ENCODE measurements at places on chromosomes 2 and 18.
A peak's percentile ranks its signal among the peaks of the same experiment; 100 is the strongest.

- DNase-seq: no peak
Observed at GRCh38 chr2:200662727-200663126, 76.9 kb downstream of the AOX1 start.

GRCh38 chr2:111116843-111117597, 3.7 kb upstream of the BCL2L11 start:
- DNase-seq: peak; percentile 89

GRCh38 chr2:179861416-179862067, at the start of gene ZNF385B:
Gene ZNF385B (minus strand): TSS chr2:179861612.
- DNase-seq: no peak

DNA sequence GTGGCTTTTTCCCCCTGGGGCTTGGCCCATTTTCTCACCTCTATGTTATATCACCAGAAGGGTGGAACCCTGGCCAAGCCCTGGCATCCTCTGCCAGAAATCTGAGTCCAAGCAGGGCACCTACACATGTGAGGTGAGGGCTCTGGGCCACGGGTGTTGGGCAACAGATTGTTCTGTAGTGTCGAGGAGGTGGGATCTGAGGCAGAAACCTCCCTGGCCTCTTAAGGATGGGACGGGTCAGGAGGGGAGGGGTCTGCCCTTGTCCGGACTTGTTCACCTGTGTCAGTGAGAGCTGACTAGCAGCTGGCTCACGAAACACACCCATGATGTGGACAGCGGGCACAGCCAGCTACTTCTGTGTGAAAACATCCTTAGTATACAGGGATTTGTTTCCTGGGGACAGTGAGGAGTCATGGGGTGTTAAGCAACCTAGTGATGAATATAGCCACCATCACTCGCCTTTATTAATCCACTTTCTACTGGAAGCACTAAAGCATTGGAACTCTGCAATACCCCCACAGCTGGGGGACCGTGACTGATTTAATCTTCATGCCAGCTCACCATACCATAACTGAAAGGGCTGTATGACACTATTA, 35.6 kb downstream of the EPAS1 start:
- no peak for DNase-seq

DNA sequence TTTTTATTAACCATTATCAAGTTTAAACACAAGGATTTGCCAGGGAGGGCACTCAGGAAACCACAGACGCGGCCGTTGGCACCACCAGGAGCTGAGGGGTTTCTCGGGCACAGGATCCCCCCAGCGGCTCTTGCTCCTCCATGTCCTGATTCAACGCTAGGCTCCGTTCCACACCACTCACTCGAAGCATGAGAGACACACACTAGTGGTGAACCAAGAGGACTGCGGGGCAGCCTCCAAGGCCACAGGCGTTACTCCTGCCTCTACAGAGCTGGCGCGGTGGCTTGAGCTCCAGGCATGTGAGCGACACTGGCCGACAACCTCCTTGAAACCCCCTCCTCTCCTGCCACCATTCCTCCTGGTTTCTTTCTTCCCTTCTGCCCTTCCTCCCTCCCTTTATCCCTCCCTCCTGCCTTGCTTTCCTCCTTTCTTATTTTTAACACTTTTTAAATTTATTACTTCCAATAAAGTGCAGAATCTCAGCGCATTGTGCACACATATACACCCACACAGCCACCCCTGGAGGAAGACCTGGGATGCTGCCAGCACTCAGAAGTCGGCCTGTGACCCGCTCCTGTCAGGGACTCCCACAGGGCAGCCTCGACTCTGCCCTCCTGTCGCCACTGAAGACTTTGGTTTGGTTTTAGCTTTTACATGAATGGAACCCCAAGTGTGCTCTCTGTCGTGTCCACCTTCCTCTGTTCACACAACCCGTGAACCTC, 21.7 kb downstream of the COX7A2L start:
- peak; percentile 5 for DNase-seq

GRCh38 chr2:99619151-99619550, 129.3 kb upstream of the REV1 start:
- DNase-seq: peak; percentile 50

DNA sequence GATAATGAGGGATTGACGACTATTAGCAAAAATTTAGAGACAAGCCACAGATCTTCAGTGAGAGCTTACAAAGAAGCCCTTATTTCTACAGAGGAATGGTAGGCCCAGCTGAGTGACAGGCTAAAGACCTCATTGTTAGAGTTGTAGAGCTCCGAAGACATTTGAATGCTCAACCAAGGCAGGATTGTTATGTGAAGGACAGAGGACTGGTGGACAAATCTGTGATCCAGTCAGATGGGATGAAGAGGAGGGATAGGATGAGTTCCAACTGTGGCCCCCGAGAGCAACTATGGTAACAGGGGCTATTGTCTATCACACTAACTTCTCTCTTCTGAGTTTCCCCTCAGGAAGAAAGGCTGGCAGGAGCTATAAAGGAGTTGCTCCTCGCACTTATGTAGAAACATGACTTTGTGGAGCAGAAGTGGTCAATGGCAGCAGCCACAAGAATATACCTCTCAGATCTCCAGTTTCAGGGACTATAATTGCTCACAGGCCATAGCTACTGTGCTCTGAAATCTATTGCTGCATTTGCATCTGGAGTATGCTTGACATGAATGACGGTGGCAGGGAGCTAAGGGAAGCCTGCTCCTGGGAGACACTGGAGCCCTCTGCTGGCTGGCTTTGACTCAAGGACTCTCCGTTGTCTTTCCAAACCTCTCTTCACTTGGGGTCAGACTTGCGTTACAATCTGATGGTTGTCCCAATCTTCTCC, 50.3 kb upstream of the GREB1L start:
- DNase-seq: peak; percentile 59

GRCh38 chr18:46609048-46609447, 48.0 kb downstream of the LOXHD1 start:
- DNase-seq: no peak

DNA sequence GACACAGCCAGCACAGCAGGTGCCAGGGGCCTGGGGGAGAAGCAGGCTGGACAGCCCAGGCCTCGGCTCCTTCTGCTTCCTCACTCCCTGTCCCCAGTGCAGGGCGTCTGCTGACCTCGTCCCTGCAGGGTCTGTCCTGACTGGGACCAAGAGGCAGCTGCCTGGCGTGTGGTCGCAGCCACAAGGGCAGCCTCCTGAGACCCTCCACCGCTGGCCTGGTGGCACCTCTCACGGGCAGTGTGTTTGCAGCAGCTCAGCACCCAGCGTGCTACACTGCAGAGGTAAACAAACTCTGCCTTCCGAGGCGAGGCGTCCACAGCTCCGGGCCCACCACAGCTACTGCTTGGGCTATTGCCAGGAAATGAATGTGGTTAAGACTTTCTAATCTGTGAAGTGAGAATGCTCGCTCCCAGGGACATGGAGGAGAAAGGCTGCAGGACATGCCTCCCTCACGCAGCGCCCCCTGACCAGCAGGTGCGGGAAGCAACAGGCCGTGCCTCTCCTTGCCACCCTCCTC, 46.1 kb upstream of the HPCAL1 start:
- no peak for DNase-seq

GRCh38 chr18:41965634-41966255, 10.7 kb downstream of the PIK3C3 start:
- DNase-seq: no peak

DNA sequence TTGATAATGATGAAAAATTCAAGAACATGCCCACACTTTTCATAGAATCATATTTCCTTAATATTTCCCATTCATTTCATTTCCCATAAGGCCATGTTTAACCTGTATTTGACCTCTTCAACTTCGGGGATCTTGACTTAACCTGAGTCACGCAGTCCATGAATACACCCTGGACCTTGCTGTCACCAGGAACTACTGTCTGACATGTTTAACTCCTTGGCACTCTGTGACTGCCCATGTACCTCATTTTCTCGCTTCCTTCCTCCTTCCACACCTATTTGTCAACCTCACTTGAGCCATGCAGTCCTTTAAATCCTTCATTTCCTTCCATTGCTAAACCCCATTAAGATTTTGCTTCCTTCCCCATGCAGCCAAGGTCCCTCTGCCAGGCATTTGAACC, 16.3 kb downstream of the ABCB11 start:
- DNase-seq: no peak

GRCh38 chr2:137168552-137168951, 403.2 kb downstream of the THSD7B start:
- no peak for DNase-seq

DNA sequence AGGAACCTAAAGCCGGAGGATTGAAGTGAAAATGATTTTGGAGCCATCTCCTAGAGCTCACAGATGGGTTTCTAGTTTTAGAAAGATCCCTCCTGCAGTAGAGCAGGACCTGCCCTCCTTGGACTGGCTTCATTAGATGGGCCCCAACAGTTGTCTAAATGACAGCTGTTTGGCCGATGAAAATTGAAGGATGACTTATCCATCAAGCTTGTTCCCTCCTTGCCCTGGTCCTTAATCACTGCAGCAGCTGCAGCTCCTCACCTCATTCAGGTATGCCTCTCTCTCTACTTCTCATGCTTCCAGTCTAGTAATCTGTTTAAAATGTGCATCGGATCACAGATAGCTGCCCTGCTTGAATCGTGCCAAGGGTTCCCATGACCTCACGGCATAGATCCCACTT, 677.6 kb downstream of the BCL11A start:
- no peak for DNase-seq

DNA sequence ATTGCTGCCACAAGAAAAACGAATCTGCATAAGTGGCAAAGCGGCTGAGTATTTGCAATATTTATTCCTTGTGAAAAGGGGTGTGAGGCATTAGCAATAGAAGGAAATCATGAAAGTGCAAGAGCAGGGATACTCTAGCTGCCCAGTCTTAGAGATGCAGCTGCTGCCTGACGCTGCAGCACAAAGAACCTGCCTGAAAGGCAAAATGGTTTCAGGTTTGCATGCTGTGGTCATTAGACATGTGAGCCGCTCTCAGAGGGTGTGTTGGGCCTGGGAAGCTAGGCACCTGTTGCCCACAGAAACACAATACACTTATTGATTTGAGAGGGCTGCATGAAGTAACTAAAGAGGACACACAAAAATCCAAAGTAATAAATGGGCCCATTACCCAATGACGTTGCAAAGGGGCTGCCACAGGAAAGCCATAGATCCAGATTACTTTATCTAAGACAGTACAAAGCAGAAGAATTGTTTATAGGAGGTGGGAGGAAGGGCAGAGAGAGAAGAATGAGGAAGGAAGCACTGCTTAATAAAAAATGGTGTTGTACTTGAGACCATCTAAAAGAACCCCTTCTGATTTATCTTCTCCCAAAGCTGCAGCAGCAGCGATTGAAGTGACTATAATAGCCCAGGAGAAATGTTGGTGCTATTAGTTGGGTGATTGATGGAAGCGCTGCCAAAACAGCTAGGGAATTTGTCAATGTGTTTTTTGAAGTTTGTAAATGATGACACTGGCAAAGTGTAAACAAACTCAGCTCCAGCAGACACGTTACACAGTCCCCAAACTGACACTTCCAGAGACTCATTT, 492.4 kb upstream of the ACVR2A start:
- peak; percentile 3 for DNase-seq

DNA sequence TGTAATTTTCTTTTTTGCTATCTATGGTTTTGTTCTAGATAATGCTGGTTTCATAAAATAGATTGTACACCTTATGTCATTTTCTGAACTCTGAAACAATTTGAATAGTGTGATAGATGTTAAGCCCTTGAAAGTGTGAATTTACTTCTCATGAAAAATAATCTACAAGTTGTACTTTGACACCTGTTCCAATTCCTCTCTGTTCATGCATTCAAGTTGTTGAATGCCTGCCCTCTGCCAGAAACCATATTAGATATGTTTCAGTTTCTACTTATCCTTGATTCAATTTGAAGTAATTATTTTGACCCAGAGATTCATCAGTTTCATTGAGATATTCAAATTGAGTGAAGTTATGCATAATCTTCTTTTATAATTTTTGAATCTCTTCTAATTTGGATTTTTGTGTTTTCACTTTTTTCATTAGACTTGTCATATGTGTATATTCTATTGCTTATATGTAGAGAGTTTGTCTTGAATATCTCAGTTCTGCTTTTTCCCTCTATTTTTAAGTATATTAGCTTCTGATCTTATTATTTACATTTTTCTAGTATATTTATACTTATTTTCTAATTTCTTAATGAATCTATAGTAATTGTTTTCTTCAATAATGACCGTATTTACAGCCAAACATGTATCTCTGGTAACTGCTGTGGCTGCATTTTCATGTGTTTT, 143.3 kb upstream of the TACR1 start:
- no peak for DNase-seq

GRCh38 chr18:66646609-66647008, 42.7 kb upstream of the CDH19 start:
- DNase-seq: no peak

DNA sequence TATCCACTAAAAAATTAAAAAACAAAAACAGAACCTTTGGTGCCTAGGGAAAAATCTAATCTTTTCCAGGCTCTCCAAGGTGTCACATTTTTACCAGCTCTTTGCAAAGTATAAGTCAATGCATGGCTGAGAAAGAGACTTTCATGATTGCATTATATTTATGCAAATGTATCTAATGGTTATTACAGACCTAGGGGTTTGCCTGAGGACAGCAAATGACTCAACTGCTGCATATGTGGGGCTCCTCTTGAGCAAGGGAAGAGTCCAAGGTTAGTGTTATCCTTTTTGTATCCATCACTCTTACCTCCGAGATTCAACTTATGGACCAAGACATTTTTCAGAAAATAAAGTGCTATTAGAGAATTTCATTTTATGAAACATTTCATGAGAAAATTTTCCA, 33.9 kb upstream of the RMP24 start:
- DNase-seq: peak; percentile 29

DNA sequence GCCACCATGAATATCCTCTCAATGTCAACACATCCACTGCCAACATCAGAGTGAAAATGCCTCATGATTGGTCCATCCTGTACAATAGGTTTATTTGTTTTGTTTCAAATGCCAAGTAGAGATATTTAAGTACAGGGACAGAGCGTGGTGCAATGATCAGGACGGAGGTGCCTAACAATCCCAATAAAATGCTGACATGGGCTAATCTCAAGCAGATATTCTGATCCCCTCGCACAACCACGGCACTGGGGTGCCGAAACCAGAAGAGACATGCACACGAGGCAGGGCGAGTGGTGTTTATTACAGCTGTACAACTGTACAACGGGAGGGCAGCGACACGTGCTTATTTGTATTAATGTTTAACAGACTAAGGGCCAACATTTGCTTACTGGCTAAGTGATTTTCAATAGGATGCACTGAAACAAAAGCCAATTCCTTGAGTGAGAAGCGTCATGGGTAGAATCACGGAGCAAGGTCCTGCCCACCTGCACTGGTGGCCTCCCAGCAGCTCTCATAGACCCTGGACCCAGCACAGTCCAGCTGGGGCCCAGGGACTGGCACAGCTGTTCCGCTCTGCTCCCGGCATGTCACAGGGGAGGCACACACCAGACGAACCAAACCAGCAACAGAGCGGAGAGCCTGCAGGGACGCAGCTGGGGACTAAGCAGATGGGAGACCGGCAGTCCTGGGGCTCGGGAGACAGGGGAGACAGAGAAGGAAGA, 101.4 kb downstream of the HDAC4 start:
- peak; percentile 93 for DNase-seq

DNA sequence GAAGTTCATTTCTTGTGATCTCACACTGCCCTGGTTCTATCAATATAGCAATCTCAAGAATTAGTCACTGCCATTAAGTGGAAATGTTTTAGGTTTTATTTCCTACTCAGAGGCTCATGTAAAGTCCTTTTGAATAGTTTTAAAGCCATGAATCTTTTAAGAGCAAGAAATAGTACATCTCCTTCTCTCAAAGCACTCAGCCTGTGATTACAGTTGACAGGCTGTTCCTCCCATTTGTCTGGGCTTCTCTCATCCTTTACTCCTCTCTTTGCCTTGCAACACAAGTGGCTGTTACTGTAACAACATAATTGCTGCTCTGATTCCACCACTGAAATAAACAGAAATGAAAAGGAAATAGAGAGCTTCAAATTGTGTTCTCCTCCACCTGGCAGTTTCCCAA, 18.4 kb downstream of the GRP start:
- DNase-seq: no peak

Measured in NCI-H526 (cell line).